ENCODE measurements at places on chromosomes 2 and 18. TPM values are rescaled to one million over a fixed set of nuclear protein-coding genes. Genes with fewer than 3 reads are reported as not detected.

Gene REG3G
- total RNA-seq, result not detected

- no peak overlapping the region for H3K27ac ChIP-seq
- H3K4me3 ChIP-seq, result no peak overlapping the region
- peaks cover 3% of the 10 kb centered on the region for H3K4me1 ChIP-seq
- DNase-seq, result no peak
These were observed 31.3 kb upstream of the SLC25A52 start for GRCh38 chr18:31791817-31792579.

DNA sequence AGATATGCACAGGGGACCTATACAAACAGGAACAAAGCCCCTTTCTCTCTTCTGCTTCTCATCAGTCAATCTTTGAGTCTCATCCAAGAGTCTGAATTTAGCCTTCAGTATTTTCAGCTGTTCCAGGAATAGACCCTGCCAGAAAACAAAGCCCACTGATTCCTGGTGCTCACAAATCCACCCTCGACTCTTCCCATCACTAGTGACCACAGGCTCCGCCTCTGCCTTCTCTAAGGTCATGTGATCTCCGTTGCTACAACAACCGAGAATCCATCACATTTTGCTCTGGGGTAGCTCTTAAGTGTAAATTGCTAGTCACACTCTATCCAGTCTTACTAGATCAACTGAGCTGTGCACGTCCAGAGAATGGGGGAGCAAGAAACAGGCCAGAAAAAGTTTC is 46.4 kb upstream of the SPTBN1 start:
- H3K27me3 ChIP-seq, result peaks cover 7% of the 10 kb centered on the region
- H3K4me1 ChIP-seq, result no peaks in the 10 kb centered on the region
- no peaks in the 10 kb centered on the region for H3K36me3 ChIP-seq
- no peak for DNase-seq
- no peak overlapping the region for H3K4me3 ChIP-seq

- no peaks in the 10 kb centered on the region for H3K4me1 ChIP-seq
- no peak overlapping the region for H3K4me3 ChIP-seq
- H3K36me3 ChIP-seq, result no peaks in the 10 kb centered on the region
- H3K27ac ChIP-seq, result no peak overlapping the region
- DNase-seq, result no peak
These were observed 255.4 kb downstream of the TDRD15 start for GRCh38 chr2:21379140-21379539.

- H3K27me3 ChIP-seq, result peaks cover 10% of the 10 kb centered on the region
- H3K36me3 ChIP-seq, result no peaks in the 10 kb centered on the region
- no peak for DNase-seq
These were observed 96.2 kb downstream of the NYAP2 start for GRCh38 chr2:225495706-225496105.

Gene LIMS2
- total RNA-seq, result 11.4 TPM

Gene HOXD3
- not detected for total RNA-seq

- no peak overlapping the region for H3K27ac ChIP-seq
- DNase-seq, result no peak
- peaks cover 10% of the 10 kb centered on the region for H3K4me1 ChIP-seq
- H3K27me3 ChIP-seq, result peaks cover 18% of the 10 kb centered on the region
- no peak overlapping the region for H3K4me3 ChIP-seq
These were observed 90.6 kb downstream of the ADAM23 start for GRCh38 chr2:206533977-206534376.

- H3K36me3 ChIP-seq, result no peaks in the 10 kb centered on the region
- H3K27ac ChIP-seq, result no peak overlapping the region
- H3K4me1 ChIP-seq, result no peaks in the 10 kb centered on the region
- no peaks in the 10 kb centered on the region for H3K27me3 ChIP-seq
- H3K4me3 ChIP-seq, result no peak overlapping the region
- DNase-seq, result no peak
These were observed 247.4 kb downstream of the XIRP2 start for GRCh38 chr2:167135706-167136105.

DNA sequence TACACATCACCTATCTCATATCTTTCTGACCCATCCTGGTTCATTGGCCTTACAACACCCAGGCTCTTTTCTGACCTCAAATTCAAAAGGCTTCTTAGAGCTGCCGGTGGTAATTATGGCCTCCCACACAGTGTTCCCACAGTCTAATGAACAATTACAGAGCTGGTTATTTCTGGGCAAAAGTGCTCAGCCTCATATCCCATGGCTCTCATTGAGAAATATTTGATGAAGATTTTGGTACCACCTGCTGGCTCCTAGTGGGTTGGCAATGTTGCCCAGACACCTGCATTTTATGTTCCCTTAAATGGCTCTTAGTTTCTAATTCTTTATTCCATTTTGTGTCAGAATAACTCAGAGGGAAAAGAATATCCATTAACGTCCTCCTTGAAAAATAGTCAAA is 20.1 kb upstream of the SCYGR2 start:
- no peak overlapping the region for H3K27ac ChIP-seq
- H3K27me3 ChIP-seq, result peaks cover 45% of the 10 kb centered on the region
- H3K4me1 ChIP-seq, result no peaks in the 10 kb centered on the region
- no peaks in the 10 kb centered on the region for H3K36me3 ChIP-seq
- no peak overlapping the region for H3K4me3 ChIP-seq

DNA sequence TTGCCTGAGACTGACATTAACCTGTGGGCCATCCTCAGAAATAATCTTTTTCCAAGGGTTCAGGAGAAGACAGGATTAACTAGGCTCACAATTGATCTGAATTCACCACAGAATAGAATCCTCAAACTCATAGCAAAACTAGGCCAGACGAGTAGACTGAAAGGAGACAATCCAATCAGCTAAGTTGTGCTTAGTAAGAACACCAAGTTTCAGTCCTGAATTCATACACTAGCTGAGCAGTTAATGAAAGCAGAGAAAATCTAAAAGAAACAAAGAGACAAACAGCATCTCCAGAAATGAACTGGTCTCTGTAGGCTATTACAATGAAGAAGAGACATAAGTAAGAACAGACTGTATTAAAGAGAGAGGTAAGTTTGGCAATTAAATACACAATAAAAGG is 89.5 kb downstream of the GORASP2 start:
- H3K36me3 ChIP-seq, result peaks cover 38% of the 10 kb centered on the region
- H3K27ac ChIP-seq, result no peak overlapping the region
- H3K27me3 ChIP-seq, result no peaks in the 10 kb centered on the region
- no peak overlapping the region for H3K4me3 ChIP-seq
- DNase-seq, result no peak

DNA sequence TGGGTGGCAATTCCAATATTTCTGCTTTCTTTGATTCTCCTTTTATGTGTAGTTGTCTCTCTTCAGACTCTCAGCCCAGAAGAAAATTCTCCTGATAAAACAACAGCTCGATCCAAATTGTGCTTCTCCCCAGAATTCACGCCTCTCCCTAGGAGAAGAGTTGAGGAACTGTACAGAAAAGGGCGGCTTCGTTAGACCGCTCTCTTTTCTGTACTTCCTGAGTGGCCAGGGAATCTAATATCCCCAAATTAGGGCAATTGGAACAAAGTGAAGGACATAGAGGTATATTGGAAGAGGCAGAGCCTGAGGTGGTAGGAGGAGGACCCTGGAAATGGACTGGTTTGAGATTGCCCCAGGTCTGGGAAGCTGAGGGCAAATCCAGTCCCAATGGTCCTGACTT is 5.6 kb downstream of the ADCYAP1 start:
- H3K4me1 ChIP-seq, result peaks cover 16% of the 10 kb centered on the region
- peaks cover 1% of the 10 kb centered on the region for H3K36me3 ChIP-seq
- DNase-seq, result no peak
- no peak overlapping the region for H3K27ac ChIP-seq
- no peak overlapping the region for H3K4me3 ChIP-seq

Gene PLGLB2
- 2.7 TPM for total RNA-seq

Gene CARF
- 11.5 TPM for total RNA-seq

DNA sequence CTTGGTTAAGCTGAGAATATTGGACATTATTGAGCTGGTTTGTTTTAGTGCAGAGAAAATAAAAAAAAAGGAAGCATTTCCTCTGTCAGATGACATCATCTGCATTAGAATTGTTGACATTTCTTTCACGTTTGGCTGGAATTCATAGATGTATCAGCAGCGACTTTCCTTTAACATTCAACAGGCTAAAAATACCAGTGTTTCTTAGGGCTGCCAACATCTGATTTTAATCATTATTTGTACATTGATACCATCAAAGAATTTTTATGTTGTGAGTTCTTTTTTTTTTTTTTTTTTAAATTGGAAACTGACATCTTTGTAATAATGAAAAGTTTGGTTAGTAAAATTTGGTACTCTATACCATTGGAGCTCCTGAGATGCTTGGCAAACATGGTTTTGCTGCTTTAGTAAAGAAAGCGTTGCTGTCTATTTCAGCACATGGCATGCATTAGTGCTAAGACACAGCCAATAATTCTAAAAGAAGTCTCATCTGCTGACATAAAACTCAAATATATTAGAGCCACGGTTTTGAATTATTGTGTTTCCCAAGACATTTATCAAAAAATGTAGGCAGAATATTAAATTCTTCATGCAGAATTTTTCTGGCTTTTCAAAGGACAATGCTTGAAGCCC is 33.6 kb downstream of the GTF2A1L start:
- peaks cover 3% of the 10 kb centered on the region for H3K27me3 ChIP-seq
- H3K4me1 ChIP-seq, result no peaks in the 10 kb centered on the region
- no peaks in the 10 kb centered on the region for H3K36me3 ChIP-seq
